Stimulated activated CD4-positive, alpha-beta T cell treated with anti-CD3 and anti-CD28 coated beads, Interleukin-1b, Interleukin-23, amount 100 ng/mL, for 4 hours (primary cell): ENCODE measurements at places on chromosomes 13 and 19.

DNA sequence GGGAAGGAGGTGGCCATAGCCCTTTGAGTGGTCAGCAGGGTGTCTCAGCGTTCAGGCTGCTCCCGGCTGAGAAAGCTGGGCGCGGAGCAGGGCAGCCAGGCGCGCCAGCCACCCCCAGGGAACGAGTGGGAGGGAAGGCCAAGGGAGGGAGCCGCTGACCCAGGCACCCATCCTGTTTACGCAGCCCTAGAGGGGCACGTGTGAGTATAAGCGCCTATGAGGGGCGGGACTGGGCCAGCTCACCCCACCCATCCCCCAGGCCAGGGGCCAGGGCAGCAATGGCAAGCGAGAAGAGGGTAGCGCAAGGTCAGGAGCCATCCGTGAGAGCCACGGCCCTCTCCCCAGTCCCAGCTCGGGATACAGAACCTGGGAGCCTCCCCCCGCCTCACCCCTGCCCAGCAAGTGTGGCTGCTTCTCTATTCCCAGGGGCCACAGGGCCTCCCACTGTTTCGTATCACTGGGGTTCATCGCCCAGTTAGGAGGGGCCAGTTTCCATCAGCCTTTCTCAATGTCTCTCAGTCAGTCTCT, 897 bp upstream of the DMKN start:
- no peak for DNase-seq

- DNase-seq = no peak
Observed at GRCh38 chr13:40496035-40496810, 170.2 kb downstream of the FOXO1 start.

DNA sequence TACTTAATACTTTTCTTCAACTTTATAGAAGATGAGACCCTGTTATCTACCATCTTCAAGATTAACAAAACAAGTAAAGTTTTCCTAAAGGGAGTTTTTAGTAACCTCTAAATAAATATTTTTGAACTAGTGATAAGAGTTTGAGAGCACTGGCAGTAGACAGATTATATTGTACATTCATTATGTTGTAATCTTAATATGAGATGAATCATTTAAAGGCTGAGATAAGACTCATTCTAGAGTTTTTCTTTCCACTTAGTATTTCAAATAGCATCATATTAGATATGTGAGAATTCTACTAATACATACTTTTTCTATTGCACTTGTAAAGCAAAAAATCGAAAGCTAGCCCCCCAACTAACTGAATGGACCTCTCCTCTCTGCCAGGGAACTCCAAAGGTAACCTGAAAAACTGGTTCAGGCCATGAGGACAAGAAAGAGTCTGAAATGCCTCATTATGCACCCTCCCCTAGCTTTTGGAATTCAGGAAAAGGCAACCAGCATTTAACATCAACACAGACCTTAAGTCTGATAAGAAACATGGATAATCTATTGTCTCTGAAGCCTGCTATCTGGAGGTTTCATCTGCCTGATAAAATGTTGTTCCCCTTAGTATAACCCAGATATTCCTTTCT, 875.4 kb upstream of the SLC10A2 start:
- no peak for DNase-seq

DNA sequence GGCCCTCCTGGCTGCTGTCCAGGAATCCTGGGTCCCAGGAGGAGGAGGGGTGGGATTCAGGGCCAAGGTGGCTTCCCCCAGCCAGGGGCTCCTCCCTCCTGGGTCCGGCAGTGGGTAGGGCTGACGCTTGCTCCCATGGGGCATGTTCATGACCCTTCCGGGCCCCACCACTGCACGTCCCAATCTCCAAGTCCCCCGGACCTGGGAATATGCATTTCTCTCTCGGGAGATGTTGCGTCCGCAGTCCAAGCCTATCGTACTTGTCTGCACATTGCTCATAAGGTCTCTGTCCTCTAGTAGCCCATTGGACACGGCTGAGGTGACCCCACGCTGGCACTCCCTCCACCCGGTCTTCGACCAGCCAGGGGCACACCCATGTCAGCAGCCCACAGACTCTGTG, 192.3 kb downstream of the TEX29 start:
- no peak for DNase-seq

- no peak for DNase-seq
Observed at GRCh38 chr13:42388326-42388725, 116.4 kb downstream of the AKAP11 start.

DNA sequence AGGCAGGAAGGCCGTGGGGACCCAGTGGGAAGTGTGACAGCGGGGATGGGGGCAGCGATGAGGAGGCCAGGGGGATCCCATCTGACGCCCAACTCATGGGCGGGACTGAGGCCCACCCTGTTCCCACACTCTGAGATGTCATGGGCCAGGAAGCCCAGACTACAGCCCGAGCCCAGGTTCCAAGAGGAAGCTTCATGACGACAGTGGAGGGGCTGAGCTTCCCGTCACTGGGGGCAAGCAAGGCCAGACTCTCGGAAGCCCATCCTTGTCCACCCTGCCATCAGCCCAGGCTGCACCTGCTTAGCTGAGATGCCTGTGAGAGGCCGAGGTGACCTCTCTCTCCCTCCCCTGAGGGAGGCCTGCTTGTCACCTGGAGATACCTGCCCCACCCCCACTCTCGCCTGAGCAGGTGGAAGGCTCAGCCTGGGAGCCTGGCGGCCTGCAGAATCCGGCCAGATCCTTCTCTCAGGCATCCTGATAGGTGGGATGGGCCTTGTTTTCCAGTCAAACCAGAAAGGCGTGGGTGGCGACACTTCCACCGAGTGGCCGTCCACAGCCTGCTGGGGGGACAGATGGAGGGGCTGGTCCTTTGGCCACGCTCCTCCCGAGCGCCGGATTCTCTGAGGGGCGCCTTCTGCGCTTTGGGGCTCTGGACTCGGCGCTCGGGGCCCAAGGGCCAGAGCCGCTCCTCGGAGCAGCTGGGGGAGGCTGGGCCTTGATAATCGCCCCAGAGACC, 4.8 kb downstream of the ZBTB7A start:
- no peak for DNase-seq

GRCh38 chr13:105816994-105817393, 718.5 kb downstream of the EFNB2 start:
- no peak for DNase-seq

DNA sequence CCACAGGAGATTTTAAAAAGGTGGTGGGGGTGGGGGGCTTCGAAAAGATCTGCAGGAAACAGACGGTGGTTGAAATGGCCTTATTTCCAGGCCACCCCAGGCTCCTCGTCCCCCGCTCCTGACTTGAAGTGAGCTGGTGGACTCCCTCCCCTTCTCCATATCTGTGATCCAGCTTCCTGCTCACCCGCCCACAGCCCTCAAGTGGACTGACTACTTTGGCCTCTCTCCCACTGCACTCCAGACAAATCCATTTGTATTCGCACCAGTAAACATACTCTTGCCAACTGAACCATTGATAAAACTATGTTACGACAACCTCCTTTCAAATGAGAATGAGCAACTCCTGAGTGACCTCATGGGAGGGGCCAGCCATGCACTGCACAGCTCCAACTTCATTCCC, 259.5 kb downstream of the COL4A1 start:
- no peak for DNase-seq

- no peak for DNase-seq
Observed at GRCh38 chr13:95754069-95754468, 77.1 kb downstream of the DNAJC3 start.

DNA sequence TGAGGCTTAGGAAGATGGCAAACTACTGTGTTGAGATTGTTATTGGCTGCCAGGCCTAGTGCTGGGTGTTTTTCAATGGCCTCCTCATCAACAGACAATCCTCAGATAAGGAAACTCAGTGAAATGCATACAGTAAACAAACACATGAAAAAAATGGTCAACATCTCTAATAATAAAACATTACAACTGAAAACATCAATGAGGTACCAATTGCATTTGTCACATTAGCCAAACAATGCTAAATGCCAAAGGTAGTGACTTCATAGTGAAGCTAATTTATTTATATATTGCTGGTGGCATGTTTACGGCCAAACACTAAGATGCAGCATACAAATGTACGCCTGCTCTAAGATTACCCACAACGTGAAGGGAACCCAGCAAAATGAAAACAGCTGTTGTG, 224.0 kb upstream of the UBL3 start:
- DNase-seq = no peak

DNA sequence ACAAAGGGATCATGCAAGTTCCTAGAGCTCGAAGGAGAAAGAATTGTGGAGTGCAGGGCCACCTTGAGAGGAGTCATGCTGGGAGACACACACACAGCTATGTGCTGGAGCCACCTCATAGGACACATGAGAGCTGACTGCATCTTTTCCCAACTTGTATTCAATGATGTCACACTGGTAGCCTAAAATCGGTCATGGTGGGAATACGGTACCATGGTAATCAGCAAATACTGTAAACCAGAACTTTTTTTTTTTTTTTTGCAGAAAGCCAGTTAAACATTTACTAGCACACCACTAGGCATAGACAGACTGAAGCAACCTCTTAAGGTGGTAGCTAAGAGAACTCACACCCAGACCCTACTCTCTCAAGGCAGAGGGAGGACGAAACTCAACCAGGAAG, 47.0 kb upstream of the INTS6 start:
- DNase-seq = no peak

DNA sequence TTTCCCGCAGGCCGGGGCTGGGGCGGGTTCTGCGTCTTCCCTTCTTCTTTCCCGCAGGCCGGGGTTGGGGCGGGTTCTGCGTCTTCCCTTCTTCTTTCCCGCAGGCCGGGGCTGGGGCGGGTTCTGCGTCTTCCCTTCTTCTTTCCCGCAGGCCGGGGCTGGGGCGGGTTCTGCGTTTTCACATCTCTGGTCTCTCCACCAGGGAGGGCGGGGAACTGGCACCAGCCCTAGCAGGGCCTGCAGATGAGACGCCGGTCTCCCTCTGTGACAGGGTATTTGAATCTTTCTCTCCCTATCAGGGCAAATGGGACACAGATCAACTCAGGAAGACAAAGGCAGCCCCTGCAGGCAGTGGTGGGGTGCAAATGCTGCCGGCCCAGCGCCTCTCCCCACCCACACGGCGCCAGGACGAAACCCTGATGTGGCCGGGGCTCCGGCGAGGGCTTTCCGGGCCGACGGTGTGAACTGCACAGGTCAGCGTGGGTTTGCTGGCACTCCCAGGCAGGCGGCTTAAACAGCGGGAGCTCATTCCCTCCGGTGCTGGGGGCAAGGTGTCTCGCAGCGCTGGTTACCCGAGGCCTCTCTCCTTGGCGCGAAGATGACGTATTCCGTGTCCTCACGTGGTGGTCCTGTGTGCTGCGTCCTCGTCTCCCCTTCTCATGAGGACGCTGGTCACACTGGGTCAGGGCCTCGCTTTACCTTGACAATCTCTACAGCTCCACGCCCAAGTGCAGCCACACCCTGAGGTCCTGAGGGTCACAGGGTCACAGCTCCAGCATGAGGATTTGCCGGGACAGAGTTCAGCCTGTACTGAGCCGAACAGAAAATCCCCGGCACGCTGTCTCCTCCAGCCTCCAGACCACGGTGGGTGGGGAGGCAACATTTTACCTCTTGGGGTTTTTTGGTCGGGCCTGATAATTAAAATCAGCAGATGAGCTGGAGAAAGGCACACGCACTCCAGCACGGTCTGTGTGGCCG, 717 bp upstream of the C13orf46 start:
- no peak for DNase-seq

GRCh38 chr13:23797276-23797903, 91.8 kb downstream of the MIPEP start:
- DNase-seq = no peak

- no peak for DNase-seq
Observed at GRCh38 chr13:46296921-46297320, 85.2 kb downstream of the LRRC63 start.

DNA sequence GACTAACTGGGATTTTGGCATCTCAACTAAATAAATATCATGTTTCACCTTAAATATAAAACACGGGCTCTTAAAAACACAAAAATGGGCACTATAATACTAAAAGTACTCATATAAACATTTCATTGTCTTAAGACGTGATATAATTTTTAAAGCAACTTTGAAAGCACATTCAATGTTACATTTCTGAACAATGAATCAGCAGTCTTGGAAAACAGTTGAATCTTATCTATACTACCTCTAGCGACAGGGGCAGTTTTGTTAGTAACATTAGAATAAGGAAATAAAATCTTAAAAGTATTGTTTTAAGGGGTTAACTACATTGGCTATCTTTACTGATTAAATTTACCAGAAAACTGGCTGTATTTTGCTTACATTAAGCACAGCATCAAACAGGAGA, 156.9 kb downstream of the UGGT2 start:
- DNase-seq = no peak

- no peak for DNase-seq
Observed at GRCh38 chr13:107743983-107744382, 471.4 kb downstream of the LIG4 start.

DNA sequence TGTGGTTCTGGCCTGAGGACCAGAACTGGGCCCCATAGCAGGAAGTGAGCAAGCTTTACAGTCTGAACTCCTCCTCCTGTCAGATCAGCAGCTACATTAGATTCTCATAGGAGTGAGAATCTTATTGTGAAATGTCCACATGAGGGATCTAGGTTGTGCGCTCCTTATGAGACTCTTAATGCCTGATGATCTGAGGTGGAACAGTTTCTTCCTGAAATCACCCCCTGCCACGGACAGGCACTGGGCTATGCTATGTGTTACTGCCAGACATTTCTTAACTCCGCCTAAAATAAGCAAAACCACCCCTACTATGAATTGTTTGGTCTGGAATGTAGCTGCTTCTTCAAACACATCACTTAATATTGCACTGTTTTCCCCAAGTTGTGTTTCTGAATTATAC, 4.6 kb downstream of the FBXL3 start:
- no peak for DNase-seq

DNA sequence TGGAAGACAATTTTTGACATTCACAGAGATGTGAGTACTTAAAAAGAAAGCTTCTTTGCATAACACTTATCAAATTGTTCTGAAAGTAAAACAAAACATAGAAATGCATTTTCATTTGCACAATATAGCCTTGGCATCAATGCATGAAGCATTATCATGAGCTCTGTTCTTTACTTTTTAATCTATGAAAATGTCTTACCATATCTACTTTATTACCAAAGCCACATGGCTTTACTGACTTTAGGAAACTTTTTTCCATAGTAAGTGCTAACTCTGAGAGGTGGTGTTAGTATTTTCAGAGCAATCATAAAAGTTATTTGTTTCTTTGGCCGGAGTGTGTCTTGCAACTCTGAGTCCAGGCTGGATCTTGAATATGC, 10.5 kb downstream of the TNFRSF19 start:
- DNase-seq = no peak

GRCh38 chr19:35045667-35046300, 4.3 kb downstream of the HPN start:
- no peak for DNase-seq

GRCh38 chr13:112727581-112727980, 37.7 kb downstream of the ATP11A start:
- no peak for DNase-seq

- no peak for DNase-seq
Observed at GRCh38 chr19:1296575-1297271, 11.1 kb downstream of the EFNA2 start.

- no peak for DNase-seq
Observed at GRCh38 chr13:24124789-24125476, 35.6 kb upstream of the SPATA13 start.

- no peak for DNase-seq
Observed at GRCh38 chr13:112852392-112852791, 116.6 kb upstream of the MCF2L start.
